Left lung (tissue), 14 donors: ENCODE measurements at places on chromosomes 12 and 14. TPM values are rescaled to one million over a fixed set of nuclear protein-coding genes. Genes with fewer than 3 reads are reported as not detected.

DNA sequence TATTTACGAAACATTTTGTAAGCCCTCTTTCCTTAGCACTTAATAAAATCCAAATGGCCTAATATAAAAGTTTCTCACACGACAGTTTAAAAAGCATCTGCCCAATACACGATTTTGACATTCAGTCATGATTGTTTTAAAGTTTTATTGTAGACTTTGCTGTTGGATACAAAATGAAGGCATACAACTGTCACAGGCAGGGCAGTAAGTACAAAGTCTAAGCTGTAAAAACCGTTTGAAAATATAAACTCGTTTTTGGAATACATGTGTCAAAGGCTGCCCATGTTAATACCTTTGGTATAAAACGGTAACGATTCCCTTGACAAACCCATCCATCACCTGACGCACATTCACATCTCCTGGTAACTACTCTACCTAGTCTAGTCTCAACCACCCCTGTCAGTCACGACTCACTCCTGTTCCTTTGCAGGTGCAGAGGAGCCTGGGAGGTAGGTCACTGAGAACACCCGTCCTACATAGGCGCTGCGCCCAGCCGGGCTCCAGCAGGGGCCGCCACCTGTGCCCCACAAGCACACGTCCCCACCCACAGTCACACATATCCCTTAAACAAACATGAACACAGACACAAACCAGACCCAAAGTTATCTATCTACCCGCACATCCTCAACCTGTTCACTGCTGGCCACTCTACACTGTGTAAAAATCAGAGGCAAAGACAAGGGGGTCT, 27.1 kb downstream of the KCTD10 start:
- no peaks in the 10 kb centered on the region for H3K4me1 ChIP-seq
- no peaks in the 10 kb centered on the region for H3K36me3 ChIP-seq
- no peak for DNase-seq
- no peak overlapping the region for H3K27ac ChIP-seq
- no peak overlapping the region for H3K4me3 ChIP-seq

GRCh38 chr14:50375760-50376159, 20.9 kb downstream of the CDKL1 start:
- no peaks in the 10 kb centered on the region for H3K4me1 ChIP-seq
- H3K36me3 ChIP-seq: no peaks in the 10 kb centered on the region
- no peaks in the 10 kb centered on the region for H3K27me3 ChIP-seq
- no peak overlapping the region for H3K27ac ChIP-seq

- H3K27ac ChIP-seq: peak overlapping the region; percentile 90
- no peaks in the 10 kb centered on the region for H3K27me3 ChIP-seq
- DNase-seq: no peak
- peaks cover 10% of the 10 kb centered on the region for H3K4me1 ChIP-seq
Observed at GRCh38 chr12:104459368-104459909, 2.7 kb downstream of the CHST11 start.

GRCh38 chr12:130737731-130738130, 21.6 kb upstream of the RIMBP2 start:
- H3K36me3 ChIP-seq: no peaks in the 10 kb centered on the region
- no peak for DNase-seq
- H3K27me3 ChIP-seq: no peaks in the 10 kb centered on the region
- H3K4me1 ChIP-seq: no peaks in the 10 kb centered on the region
- no peak overlapping the region for H3K27ac ChIP-seq

GRCh38 chr14:97297100-97297499, 499.9 kb downstream of the VRK1 start:
- no peaks in the 10 kb centered on the region for H3K36me3 ChIP-seq
- H3K4me1 ChIP-seq: no peaks in the 10 kb centered on the region
- H3K4me3 ChIP-seq: no peak overlapping the region
- DNase-seq: no peak
- H3K27ac ChIP-seq: no peak overlapping the region
- peaks cover 5% of the 10 kb centered on the region for H3K27me3 ChIP-seq

DNA sequence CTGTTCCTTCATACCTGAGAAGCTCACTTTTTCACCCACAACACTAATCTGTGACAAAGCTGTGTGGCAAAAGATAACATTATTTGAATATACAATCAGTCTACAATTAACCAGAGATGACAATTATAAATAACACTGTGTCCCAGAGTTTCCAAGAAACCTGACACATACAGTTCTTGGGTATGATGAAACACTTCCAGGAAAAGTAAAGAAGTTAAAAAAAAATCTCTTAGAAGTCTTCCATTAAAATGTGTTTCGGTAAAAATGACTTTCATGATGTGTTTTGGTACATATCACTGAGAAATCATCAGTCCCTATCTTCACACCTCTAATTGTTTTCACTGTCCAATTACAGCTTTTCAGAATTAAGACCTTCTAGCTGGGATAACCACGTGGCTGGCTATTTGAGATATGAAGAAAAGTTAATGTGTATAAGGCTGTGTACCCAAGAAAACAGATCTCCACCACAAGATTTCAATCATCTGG, 390.2 kb downstream of the SOX5 start:
- H3K36me3 ChIP-seq: no peaks in the 10 kb centered on the region
- no peak overlapping the region for H3K4me3 ChIP-seq
- H3K27ac ChIP-seq: no peak overlapping the region
- no peaks in the 10 kb centered on the region for H3K27me3 ChIP-seq
- H3K4me1 ChIP-seq: no peaks in the 10 kb centered on the region

DNA sequence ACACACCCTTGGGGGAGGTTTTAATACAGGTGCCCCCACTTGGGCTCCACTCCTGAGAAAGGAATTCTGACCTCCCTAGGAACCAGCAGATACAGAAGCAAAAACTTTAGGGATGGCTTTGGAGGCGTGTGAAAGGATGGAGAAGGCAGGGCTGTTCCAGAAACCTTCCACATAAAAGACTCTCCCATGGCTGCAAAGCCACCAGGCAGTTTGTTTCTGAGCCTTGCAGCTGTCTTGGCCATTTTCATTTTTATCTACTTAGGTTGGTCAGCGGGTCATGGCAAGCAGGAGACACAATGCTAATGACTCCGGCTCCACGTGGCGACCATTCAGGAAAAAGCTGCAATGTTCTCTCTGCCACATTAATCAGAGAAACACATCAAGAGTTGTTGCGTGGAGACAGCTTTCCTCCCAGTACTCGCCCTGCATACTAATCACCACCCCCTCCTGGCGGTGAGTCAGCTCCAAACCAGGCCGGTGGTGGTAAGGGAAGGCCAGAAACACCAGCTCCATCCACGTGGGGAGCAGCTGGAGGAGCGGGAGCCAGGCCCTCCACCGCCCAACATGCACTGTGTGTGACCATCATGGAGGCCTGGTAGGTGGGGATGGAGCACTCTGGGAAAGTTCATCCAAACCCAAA, 30.9 kb upstream of the IRF2BPL start:
- H3K4me1 ChIP-seq: no peaks in the 10 kb centered on the region
- H3K36me3 ChIP-seq: no peaks in the 10 kb centered on the region
- no peak for DNase-seq
- no peak overlapping the region for H3K27ac ChIP-seq
- H3K27me3 ChIP-seq: no peaks in the 10 kb centered on the region
- H3K4me3 ChIP-seq: no peak overlapping the region

- H3K36me3 ChIP-seq: peaks cover 27% of the 10 kb centered on the region
- no peaks in the 10 kb centered on the region for H3K27me3 ChIP-seq
- no peak overlapping the region for H3K4me3 ChIP-seq
- no peak for DNase-seq
- H3K4me1 ChIP-seq: peaks cover 16% of the 10 kb centered on the region
Observed at GRCh38 chr14:100292301-100292775, 13.9 kb downstream of the SLC25A29 start.

DNA sequence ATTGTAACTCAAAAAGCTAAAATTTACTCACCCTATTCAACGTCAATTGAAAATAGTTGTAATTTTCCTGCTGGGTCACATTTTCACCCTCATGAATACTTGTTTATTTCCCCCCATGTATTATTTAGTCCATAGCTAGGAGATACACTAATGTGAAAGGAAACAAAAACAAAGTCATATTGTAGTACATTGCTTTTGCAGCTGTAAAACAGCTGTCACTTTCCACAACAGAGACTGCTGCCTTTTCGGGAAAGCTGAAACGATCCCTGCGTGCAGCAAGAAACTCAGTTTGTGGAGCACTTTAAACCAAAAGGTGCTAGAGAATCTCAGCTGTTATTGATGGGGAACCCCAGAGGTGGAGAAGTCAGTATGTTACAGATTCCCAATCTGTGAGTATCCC, 4.3 kb downstream of the RACGAP1 start:
- no peaks in the 10 kb centered on the region for H3K27me3 ChIP-seq
- no peak overlapping the region for H3K4me3 ChIP-seq
- H3K4me1 ChIP-seq: peaks cover 40% of the 10 kb centered on the region
- H3K36me3 ChIP-seq: no peaks in the 10 kb centered on the region

- H3K27me3 ChIP-seq: no peaks in the 10 kb centered on the region
- no peak for DNase-seq
- H3K4me1 ChIP-seq: no peaks in the 10 kb centered on the region
- H3K4me3 ChIP-seq: no peak overlapping the region
- H3K36me3 ChIP-seq: no peaks in the 10 kb centered on the region
Observed at GRCh38 chr14:101184572-101184971, 281.1 kb upstream of the RTL1 start.

- no peak for DNase-seq
- H3K4me1 ChIP-seq: no peaks in the 10 kb centered on the region
Observed at GRCh38 chr14:77219591-77219990, 38.0 kb downstream of the TMEM63C start.

- peak within 1 kb of the TSS; percentile 100 for H3K27ac ChIP-seq
- no peaks in the 10 kb centered on the region for H3K27me3 ChIP-seq
- H3K4me3 ChIP-seq: peak within 1 kb of the TSS; percentile 86
- no peaks in the 10 kb centered on the region for H3K36me3 ChIP-seq
Observed at GRCh38 chr12:121803861-121804416, at the start of gene SETD1B. SETD1B (plus strand) TSS chr12:121804009; CDS start chr12:121804738, 729 bp downstream.

GRCh38 chr12:24861766-24862540, 86.9 kb downstream of the BCAT1 start:
- no peaks in the 10 kb centered on the region for H3K36me3 ChIP-seq
- H3K27me3 ChIP-seq: no peaks in the 10 kb centered on the region
- no peaks in the 10 kb centered on the region for H3K4me1 ChIP-seq
- H3K27ac ChIP-seq: peak overlapping the region; percentile 38
- H3K4me3 ChIP-seq: no peak overlapping the region

CATSPERB gene
- polyA plus RNA-seq: 1.5 TPM

DPF3 gene
- polyA plus RNA-seq: 1.6 TPM

SLC6A12 gene
- 0.52 TPM for polyA plus RNA-seq

TSPAN8 gene
- polyA plus RNA-seq: 0.96 TPM

ZFC3H1 gene
- polyA plus RNA-seq: 72.4 TPM

KLHL33 gene
- 0.39 TPM for polyA plus RNA-seq

MYH7 gene
- polyA plus RNA-seq: 2.0 TPM

KRT79 gene
- polyA plus RNA-seq: not detected

SERPINA1 gene
- polyA plus RNA-seq: 11.4 TPM
